ENCODE measurements at places on chromosomes 5 and 9.

- DNase-seq: no peak
These were observed 927.5 kb downstream of the DTWD2 start for GRCh38 chr5:118060833-118061232.

DNA sequence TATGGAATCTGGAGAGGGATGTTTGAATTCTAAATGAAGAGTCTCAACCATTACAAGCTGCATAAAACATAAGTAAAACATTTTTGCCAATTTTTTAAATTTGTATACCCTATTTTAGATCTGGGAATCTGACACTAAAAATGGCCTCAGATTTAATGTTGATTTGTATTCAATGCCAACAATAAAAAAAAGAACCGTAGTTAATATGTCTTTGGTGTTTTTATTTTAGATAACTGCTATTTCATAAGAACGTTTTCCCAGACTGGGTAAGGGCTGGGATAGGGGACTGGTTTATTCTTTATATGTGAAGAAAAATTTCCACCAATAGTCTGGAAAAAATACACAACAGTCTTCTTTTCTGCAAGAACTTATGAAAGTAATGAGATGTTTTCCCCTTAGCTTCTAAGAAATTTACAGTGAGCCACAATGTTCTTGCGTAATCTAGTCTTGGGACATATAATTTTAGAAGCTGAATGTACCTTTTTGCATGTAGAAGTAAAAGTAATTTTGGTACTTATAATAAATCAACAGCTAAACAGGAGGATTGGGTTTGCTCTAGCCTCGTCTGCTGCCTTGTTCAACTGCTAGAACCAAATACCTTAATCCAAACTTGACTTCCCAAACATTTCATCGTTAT is 244.6 kb upstream of the EFNA5 start:
- no peak for DNase-seq

GRCh38 chr5:58491216-58491892 is at the start of gene GAPT:
Gene GAPT (plus strand): TSS chr5:58491435. CDS start chr5:58494537, 3,102 bp downstream.
- no peak for DNase-seq

- DNase-seq: no peak
These were observed 148.2 kb upstream of the LRRTM2 start for GRCh38 chr5:139023286-139023685.

GRCh38 chr9:4237748-4238511 is 61.9 kb downstream of the GLIS3 start:
- DNase-seq: no peak

DNA sequence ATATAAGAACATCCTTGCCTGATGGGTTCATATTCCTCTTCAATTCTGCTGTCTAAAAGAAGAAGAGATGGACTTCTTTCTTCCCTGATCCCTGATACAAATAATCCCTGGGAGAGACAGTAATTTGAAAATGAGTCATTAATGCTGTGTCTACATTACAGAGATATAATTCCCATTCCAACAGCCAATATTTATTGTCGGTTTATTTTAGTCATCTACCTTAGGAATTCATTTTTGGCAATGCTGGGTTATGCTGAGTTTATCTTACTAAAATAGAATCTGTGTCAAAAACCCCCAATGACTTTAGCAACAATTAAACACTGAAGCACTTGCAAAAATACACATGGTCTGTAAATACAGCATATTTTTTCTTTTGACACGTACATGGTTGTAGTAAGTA is 23.9 kb downstream of the ZNF474 start:
- peak; percentile 33 for DNase-seq

DNA sequence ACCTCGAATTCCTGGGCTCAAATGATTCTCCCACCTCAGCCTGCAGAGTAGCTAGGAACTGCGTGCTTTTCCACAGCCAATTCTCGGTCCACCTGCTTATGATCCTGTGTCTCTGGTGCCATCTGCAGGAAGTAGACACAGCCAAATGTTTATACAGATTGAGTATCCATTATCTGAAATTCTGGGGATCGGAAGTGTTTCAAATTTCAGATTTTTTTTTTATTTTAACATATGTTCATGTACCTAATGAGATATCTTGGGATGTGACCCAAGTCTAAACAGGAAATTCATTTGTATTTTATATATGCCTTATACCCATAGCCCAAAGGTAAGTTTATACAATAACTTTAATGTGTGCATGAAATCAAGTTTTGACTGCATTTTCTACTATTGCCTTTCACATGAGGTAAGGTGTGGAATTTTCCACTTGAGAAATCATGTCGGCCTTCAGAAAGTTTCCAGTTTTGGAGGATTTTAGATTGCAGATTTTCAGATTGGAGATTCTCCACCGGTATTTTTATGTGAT is 89.5 kb downstream of the ESM1 start:
- peak; percentile 52 for DNase-seq

DNA sequence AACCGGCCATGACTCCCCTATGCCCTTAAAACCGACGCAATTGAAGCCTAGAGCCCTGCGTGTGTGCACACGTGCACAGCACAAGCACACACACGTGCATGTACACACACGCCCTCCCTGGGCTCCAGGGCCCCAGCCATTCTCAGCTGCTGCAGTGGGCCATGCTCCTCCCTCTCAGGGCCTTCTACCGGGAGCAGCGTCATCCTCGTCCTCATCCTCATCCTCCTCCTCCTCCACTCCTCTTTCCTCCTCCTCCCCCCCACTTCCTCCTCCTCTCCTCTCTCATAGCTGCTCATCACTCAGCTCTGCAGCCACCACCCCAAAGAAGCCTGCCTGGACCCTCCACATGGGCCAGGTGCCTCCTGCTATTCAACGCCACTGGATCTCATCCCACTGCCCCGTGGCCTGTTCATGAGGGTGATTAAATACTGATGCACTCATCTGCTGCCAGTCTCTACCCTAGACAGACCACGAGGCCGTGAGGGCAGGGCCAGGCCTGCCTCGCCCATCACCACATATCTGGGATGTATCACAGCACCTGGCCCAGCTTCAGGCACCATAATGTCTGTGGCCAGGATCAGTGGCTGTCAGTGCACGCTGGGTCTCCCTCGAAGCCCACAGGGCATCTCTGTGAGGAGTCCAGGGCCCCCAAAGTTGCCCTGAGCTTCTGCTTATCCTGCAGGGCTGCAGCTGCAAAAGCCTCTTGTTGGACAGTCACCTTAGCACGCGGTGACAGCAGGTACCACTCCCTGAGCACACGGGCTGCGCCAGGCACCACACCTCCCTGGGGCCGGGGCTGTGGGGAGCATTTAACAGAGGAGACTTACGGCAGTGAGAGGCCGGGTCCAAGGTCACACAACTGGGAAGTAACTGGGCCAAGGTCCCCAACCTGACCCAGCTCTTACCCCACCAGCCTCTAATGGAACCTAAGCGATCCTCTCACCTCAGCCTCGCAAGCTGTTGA is 9.8 kb downstream of the FAM78A start:
- DNase-seq: no peak

DNA sequence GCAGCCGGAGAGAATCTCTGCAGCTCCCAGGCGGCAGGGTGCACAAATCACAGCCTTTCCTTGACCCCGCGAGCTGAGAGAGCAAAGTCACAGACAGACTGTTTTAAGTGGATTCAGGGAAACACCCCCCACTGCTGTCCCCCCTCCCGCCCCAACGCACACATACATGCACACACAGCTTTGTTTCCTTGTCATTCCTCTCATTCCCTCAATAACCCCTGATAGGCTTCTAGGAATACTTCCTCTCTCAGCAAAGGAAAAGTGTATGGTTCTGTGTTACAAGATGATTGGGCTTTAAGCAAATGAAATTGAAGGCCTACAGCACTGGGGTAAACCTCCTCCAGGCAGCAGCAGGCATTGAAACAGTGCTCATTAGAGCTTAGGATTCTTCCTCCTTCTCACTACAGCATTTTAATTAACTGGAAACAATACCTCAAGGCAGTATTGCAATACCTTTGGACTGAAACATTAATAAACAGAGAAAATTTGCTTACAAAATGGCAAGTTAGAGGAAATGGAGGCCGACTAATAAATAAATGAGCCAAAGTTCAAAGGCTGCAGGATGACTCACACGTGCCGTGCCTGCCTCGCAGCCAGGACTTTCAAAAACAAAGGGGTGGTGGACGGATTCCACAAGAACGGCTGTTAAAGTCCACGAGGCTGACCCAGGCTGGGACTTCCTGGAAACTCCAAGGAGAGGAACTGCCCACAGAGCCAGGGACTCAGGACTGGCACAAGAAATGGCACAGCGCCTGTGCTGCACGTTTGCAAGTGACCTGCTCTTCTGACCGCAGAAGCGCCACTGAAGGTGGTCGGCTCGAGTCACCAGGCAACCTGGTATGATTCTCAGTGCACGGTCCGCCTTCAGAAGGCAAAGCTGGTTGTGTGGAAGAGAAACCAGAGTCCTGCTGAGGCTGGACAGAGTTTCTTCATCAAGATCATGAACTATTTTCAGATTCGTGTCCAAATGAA is 236.2 kb downstream of the SYK start:
- DNase-seq: peak; percentile 85

- peak; percentile 77 for DNase-seq
These were observed 207.0 kb downstream of the AUH start for GRCh38 chr9:91154686-91155085.

GRCh38 chr5:61082516-61083280 is 79.6 kb downstream of the SMIM15 start:
- DNase-seq: peak; percentile 35

DNA sequence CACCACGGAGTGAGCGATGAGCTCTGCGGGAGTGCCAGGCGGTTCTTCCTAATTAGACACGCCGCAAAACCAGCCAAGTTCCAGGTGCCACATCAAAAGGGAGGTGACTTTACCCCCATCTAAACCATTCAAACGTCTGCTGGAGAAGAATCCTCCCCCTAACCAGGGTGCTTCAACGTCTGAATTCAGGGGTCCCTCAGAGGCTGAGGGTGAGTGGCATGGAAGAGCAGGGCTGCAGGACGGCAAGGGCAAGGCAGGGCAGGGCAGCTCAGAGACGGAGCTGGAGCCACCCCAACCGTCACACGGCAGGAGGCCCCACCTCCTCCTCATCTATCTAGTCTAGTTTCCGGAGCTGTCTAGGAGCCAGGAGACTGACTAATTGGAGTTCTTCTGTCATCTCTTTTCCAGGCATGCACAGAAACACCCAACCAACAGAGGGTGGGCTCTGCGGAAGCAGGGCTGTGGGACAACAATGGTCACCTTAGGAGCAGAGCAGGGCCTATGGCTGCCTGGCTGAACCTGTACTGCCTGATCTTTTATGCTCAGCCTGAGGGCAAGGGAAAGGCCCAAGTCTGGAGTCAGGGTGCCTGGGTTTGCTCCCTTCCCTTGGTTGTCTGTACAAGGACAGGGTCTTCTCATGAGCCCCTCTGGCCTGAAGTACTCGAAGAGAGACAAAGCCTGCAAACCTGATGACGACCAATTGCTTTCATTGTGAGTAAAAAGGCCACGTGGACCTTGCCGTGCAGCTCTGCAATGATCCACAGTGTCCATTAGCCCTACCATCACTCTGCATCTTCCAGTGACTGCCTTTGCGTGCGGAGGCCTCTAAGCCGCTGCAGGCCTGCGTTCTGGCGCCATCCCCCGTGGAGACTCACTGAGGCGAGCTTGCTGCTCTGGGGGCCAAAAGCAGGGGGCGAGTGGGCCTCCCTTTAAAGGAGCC is 81.0 kb upstream of the SLC25A51 start:
- peak; percentile 67 for DNase-seq

DNA sequence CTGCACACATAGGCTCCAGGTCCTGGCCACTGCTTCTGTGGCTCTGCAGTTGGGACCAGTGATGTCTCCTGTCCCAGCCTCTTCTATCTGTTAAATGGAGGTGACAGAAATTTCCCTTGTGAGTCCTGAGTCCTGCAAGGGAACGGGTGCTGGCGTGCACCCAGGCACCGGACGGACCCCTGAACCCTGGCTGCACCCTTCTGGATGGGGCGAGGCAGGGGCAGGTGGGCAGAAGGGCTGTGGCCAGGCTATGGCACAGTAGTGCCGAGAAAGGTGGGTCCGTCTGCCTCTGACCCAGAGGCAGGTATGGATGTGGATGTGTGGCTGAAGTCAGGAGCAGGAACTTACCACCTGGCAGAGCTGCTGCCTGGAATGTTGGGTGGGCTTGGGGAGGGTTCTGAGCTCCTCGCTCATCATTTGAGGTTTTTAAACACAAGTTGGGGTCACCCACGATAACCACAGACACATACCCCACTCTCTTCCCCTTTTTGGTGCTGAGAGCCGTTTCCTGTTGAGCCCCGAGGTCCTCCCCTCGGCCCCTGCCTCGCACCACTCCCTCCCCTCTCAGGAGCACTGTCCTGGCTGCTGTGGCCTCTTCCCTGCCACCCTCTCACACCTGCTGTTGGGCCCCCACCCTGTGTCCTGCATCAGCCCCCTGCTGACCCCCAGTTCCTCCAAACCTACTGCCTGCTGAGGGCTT is 82.0 kb downstream of the COL5A1 start:
- no peak for DNase-seq

DNA sequence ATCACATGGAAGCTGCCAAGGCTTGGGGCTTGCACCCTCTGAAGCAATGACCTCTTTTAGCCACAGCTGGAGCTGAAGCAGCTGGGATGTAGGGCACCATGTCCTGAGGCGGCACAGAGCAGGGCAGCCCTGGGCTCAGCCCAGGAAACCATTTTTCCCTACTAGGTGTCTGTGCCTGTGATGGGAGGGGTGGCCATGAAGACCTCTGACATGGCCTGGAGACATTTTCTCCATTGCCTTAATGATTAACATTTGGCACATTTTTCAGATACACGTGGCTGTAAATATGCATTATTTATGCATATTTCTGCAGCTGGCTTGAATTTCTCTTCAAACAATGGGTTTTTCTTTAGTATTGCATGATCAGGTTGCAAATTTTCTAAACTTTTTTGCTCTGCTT is 81.7 kb downstream of the OSMR start:
- no peak for DNase-seq

- peak; percentile 91 for DNase-seq
These were observed 65.7 kb upstream of the FANCC start for GRCh38 chr9:95383185-95383676.

- no peak for DNase-seq
These were observed 452.8 kb downstream of the NFIB start for GRCh38 chr9:13860946-13861640.

- peak; percentile 77 for DNase-seq
These were observed 38.7 kb downstream of the TGFBR1 start for GRCh38 chr9:99143655-99144054.

DNA sequence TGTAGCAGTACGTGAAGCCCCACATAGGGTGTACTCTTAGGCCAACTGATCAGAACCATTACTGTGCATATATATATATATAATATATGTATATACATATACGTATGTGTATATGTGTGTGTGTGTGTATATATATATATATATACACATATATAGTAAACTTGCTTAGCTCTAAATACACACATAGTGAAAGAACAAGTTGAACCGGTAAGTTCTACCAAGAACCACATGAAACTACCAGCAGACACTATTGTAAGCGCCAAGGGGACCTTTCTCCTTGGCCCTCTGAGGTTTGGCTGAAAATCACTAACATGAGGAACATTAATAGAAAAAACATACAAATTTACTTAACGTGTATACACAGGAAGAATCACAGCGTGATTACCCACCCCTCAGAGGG is 1.8 kb upstream of the TARS1 start:
- DNase-seq: no peak

- no peak for DNase-seq
These were observed 24.1 kb downstream of the ZNF484 start for GRCh38 chr9:92853716-92854115.

DNA sequence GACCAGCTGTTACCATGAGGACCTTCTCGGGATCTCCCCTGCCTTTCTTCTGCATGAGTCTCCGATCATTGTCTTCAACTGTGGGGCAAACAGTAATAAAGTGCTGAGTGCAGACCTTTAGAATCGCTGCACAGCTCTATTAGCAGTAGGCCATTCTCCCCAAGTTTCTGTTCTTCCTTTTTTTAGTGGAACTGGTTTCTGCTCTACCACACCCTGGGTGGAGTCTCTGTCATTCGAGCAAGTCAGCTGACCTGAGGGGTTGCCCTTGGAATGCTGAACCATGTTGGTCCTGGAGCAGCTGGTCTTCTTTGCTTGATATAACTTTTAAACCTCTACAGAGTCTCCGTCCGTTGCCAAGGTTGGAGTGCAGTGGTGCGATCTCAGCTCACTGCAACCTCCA is 33.4 kb upstream of the GNPDA1 start:
- no peak for DNase-seq

All from RPMI7951 (cell line).